ENCODE measurements at places on chromosomes 16 and 17.

DNA sequence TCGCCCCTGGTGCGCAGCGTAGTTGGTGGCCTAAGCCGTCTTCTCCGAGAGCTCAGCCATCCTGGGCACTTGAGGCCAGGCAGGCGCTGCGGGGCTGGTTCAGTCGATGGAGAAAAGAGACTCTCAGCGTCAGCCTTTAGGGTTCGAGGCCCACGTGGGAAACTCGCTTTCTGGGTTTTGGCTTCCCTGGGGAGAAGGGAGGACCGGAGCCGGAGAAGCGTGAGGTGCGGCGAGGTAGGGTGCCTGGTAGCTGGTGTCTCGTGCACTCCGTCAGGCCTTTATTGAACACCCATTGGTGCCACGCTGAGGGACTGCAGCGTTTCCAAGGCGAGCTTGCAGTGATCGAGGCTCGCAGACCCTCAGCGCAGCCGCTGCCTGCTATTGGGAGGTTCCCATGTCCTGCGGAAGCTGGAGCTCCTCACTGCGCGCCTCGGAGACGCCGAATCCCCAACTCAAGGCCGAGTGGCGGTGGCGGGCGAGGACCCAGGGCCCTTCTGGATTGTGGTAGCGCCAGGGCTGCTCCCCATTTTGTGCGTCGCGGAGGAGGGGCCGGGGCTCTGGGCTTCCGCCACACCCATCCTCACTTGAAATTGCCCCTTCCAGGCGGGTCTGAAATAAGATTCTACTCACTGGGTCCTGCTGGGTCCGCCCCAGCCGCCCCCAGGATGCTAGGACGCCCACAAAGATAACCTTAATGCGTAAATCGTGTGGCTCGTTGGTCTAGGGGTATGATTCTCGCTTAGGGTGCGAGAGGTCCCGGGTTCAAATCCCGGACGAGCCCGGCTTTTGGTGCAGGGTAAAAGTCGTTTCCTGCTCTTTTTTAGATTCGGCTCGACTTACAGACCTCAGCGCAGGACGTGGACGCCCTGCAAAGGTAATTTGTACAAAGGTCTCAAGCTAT lies 1.2 kb downstream of the OR1F1 start:
- DNase-seq = no peak

GRCh38 chr16:65066651-65067050 lies 55.2 kb downstream of the CDH11 start:
- DNase-seq = no peak

DNA sequence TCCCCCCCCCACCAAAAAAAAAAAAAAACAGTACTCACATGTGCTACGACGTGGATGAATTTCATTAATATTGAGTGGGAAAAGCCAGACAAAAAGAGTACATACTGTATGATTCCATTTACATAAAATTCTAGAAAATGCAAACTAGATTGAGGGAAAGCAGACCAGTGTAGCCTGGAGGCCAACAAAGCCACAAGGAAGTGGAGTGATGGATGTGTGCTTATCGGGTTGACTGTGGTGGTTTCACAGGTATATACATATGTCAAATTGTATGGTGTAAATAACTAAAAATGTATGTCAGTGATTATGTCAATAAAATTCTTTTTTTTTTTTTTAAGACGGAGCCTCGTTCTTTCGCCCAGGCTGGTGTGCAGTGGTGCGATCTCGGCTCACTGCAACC lies 1.9 kb upstream of the PLD6 start:
- no peak for DNase-seq

DNA sequence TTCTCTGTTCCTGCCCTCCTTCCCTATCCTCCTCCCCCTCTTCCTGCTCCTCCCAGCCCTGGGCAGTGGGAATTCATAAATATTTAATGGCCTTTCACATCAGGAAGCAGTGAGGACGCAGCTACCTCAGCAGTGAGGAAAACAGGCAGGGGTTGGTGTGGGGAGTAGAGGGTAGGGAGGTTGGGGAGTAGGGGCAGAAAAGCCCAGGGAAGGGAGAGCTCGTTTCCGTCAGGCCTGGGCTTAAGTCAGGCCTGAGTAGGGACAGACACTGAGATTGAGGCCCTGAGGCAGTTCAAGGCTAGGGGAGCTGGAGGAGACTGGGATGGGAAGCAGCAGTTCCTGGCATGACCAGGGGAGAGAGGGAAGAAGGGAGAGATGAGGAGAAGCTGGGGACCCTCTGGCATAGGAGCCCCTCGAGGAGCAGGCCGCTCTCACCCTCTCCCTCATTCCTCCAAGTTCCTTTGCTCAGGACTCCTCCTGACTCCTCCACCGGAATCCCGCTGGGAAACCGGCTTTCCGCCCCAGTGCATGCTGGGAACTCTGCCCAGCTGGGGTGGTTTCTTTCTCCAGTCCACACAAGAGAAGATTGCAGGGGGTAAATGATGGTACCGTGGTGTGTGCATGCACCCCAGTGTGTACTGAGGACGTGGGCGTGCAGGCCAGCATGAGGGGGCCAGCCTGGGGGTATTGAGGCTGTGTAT lies 6.2 kb downstream of the SAMD14 start:
- DNase-seq = no peak

- DNase-seq = no peak
Observed at GRCh38 chr17:70173681-70174080, 4.3 kb downstream of the KCNJ2 start.

- peak; percentile 9 for DNase-seq
Observed at GRCh38 chr17:80063830-80064585, 27.6 kb downstream of the CCDC40 start.

DNA sequence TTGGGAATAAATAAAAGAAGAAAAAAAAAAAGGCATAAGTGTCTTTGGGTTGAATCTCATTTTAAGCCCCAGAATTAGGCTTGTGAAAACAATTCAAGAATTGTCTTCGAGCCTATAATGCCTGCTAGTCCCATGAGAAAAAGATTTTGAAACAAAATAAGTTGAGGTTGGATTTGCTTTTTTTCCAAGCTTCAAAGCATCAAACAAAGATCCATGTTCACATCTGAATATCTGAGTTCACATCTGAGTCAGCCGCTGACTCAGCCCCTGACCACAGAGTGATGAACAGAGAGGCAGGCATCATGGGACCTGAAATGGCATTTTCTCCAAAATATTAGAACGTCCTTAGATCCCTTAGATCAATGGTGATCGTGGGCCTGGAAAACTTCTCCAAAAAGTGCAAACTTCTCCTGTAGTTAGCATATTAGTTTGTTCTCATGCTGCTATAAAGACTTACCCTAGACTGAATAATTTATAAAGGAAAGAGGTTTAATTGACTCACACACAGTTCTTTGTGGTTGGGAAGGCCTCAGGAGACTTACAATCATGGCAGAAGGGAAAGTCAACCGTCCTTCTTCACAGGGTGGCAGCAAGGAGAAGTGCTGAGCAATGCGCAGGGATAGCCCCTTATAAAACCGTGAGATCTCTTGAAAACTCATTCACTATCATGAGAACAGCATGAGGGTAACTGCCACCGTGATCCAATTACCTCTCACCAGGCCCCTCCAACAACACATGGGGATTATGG lies 294.6 kb upstream of the HSBP1 start:
- DNase-seq = no peak

- peak; percentile 78 for DNase-seq
Observed at GRCh38 chr16:29700253-29700987, 21.4 kb downstream of the QPRT start.

GRCh38 chr16:25988084-25988483 lies 296.3 kb downstream of the HS3ST4 start:
- DNase-seq = no peak

GRCh38 chr16:71830359-71830758 lies 15.4 kb upstream of the ATXN1L start:
- no peak for DNase-seq

DNA sequence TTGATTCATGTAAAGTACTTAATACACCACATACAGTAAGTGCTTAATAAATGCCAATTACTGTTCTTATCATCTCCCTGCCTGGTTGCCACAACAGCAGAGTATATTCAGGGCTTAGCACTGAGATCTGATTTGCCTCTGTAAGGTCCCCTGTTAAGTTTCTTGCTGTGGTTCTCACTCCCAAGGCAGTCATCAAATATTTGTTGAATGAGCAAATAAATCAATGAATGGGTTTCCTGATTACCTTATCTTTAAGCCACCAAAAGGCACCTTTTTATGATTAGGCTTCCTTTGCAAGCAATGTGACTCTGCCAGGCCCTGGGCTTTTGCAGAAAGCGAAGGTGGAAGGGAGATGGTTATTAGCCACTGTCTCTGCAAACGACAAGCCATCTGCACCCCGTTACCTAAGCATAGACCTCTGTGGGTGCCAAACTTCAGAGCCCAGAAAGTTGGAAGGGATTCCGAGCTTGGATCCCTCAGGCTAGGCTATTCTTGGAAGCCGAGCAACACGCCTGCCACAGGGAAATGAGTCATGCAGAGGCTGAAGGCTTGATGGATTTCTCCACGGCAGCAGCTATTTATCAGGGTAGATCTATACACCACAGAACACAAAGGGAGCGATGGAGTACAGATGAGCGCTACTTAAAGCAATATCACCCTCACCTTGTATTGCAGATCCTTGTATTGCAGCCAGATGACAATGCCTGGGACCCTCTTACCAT lies 102.0 kb downstream of the GRIN2A start:
- DNase-seq = no peak

GRCh38 chr17:883586-883962 lies 96.0 kb downstream of the NXN start:
- DNase-seq = no peak

GRCh38 chr17:44655983-44656710 lies at the start of gene MEIOC:
Gene MEIOC, plus strand, starts transcription at chr17:44656468. Its CDS starts 146 bp downstream, at chr17:44656614.
- DNase-seq = peak; percentile 22

DNA sequence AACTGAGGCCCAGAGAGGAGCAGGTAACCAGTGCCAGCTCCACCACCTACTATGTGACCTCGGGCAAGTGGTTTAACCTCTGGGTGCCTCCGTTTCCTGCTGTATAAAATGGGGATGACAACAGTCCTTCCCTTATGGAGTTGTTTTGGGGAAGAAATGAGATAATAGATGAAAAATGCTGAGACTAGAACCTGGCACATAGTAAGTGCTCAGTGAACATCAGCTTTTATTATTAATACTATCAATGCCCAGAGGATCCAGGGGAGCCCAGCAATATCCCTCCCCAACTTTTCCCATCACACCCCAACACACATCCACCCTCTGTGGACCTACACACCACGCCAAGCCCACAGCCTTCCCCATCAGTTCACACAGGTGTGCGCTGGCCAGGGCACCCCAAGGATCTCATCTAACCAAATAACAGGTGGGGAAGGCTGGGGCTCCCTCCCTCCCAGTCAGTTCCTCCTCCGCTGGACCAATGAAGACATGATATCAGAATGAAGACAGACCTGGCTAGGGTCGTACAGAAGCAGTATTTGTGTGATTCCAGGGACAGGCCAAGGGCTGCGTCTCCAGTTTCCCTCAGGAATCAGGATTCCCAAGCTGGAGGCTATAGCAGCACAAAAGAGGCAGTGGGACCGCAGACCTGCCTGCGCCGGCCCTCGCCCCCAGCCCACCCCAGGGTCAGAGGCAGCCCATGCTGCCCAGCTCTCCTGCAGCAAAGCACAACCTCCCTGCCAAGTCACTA lies 1.8 kb downstream of the ATP2A3 start:
- DNase-seq = no peak

- DNase-seq = no peak
Observed at GRCh38 chr17:4645642-4646041, 4.2 kb upstream of the ALOX15 start.

DNA sequence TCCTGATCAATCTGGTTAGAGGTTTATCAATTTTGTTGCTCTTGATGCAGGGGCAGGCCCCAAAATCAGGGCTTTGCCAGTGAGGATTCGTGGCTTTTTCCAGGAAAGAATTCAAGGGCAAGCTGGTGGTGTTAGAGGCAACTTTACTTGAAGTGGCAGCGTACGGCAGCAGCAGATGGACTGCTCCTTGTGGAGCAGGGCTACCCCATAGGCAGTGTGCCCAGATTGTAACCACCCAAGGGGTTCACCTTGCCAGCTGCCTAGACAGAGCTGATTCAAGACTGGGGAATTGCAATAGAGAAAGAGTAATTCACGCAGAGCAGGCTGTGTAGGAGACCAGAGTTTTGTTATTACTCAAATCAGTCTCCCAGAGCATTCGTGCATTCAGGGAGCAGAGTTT lies 16.7 kb downstream of the DRC7 start:
- DNase-seq = no peak

GRCh38 chr16:75219838-75220237 lies 1.1 kb downstream of the CTRB1 start:
- DNase-seq = no peak

DNA sequence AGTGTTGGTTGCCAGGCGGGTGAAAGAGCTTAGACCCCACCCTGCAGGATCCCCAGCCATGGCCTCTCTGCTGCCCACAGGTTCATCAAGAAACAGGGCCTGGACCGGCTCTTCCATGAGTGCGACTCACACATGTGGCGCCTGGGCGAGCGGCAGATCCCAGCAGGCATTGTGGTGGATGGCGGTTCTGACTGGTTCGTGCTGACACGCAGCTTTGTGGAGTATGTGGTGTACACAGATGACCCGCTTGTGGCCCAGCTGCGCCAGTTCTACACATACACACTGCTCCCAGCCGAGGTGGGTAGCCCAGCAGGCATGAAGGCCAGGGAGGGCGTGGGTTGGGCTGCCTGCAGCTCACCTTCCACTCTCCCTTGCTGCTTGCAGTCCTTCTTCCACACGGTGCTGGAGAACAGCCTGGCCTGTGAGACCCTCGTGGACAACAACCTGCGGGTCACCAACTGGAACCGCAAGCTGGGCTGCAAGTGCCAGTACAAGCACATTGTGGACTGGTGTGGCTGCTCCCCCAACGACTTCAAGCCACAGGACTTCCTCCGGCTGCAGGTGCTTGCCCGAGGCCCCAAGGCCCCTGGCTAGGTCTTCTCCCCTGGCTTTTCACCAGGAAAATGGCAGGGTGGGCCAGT lies 9.9 kb downstream of the XYLT2 start:
- no peak for DNase-seq

DNA sequence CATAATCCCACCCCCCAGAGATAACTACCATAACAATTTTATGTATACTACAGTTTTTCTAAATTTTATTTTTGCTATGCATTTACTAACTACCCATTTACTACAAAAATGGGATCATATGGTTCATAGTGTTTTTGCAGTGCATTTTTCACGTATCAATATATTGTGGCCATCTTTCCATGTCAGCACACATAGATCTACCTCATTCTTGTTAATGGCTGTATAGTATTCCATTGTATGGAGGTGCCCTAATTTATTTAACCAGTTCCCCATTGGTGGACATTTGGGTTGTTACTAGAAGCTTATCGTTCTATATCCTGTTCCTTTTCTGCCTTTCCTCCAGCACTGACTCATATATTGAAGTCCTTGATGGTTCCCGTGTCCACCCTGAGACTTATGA lies 22.7 kb downstream of the PROCA1 start:
- no peak for DNase-seq

GRCh38 chr17:48439875-48440505 lies 10.0 kb upstream of the SKAP1 start:
- peak; percentile 76 for DNase-seq

DNA sequence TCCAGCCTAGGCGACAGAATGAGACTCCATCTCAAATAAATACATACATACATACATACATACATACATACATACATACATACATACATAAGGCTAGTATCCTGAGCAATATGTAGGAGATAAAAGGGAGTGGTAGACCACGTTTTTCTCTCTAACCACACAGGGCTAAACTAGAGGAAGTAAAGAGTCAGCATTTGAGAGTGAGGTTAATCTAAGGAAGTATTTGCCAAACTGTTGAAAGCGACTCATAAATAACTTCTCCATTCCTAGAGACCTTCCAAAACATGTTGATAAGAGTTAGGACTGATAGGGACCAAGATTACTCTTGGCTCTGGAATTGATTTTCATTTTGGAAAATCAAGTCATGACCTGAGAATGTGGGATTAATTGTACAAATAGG lies 68.9 kb downstream of the NEUROD2 start:
- DNase-seq = no peak

GRCh38 chr17:2143332-2143731 lies 88.4 kb downstream of the HIC1 start:
- no peak for DNase-seq

GRCh38 chr16:62041401-62041800 lies 5.2 kb upstream of the CDH8 start:
- no peak for DNase-seq
